ENCODE measurements at places on chromosomes 11 and 22.

- DNase-seq, result peak; percentile 67
These were observed 58.2 kb downstream of the COMMD9 start for GRCh38 chr11:36230779-36231699.

GRCh38 chr11:120153221-120153620 lies 15.3 kb upstream of the TRIM29 start:
- no peak for DNase-seq

DNA sequence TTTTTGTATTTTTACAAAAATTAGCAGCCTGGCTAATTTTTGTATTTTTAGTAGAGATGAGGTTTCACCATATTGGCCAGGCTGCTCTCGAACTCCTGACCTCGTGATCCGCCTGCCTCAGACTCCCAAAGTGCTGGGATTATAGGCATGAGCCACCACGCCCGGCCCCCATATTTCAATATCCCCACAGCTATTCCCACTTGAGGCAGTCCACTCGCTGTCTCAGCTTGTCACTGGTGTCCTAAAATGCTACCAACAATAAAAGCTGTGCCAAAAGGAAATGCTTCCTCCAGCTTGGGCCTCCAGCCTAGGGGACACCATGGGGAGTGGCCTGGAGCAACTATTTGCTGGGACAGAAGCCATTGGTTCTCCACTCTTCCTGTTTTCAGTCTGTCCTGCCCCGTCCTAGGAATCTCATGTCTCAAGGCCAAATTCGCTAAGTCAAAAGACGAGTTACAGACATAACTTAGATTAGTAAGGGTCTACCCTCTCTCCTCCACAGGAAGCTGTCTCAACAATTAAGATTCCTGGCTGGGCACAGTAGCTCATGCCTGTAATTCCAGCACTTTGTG lies 7.3 kb upstream of the SPINDOC start:
- no peak for DNase-seq

GRCh38 chr11:71955898-71956456 lies 27.1 kb downstream of the RNF121 start:
- no peak for DNase-seq

DNA sequence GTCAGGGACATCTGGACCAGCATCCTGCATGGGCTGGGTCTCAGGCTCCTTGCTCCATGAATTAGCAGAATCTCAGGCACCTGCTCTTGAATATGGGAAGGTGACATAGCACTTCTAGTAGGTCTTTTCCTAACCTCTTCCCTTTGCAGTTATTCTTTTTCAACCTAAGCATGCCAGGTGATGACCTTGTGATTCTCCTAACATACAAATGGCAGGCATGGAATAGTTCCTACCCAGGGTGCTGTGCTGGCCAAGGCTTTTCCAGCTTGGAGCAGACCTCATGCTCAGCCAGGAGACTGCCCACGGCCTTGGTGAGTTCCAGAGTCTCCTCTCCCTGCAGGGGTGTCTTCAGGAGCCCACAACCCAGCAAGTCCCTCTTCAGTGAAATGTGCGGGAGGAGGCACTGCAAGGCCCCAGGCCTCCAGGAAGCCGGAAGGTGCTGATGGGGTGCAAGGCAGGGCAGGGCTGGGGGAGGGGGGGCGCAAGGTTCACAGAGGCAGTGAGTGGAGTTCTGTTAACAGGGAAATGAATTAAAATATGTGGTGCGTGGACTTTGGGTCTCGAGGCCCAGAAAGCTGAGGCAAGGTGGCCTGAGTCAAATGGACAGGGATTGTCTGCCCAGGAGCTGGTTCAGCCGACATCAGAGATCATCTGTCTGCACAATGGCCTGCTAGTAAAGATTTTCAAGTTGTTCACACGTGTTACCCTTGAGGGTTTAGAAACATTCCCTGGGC lies 75.9 kb upstream of the SEPTIN5 start:
- DNase-seq, result no peak

GRCh38 chr11:72724851-72725723 lies 27.1 kb downstream of the ARAP1 start:
- DNase-seq, result peak; percentile 58

- no peak for DNase-seq
These were observed 103.2 kb upstream of the GALNT18 start for GRCh38 chr11:11724994-11725393.

- DNase-seq, result no peak
These were observed 55.1 kb upstream of the SCUBE2 start for GRCh38 chr11:9146477-9146876.

DNA sequence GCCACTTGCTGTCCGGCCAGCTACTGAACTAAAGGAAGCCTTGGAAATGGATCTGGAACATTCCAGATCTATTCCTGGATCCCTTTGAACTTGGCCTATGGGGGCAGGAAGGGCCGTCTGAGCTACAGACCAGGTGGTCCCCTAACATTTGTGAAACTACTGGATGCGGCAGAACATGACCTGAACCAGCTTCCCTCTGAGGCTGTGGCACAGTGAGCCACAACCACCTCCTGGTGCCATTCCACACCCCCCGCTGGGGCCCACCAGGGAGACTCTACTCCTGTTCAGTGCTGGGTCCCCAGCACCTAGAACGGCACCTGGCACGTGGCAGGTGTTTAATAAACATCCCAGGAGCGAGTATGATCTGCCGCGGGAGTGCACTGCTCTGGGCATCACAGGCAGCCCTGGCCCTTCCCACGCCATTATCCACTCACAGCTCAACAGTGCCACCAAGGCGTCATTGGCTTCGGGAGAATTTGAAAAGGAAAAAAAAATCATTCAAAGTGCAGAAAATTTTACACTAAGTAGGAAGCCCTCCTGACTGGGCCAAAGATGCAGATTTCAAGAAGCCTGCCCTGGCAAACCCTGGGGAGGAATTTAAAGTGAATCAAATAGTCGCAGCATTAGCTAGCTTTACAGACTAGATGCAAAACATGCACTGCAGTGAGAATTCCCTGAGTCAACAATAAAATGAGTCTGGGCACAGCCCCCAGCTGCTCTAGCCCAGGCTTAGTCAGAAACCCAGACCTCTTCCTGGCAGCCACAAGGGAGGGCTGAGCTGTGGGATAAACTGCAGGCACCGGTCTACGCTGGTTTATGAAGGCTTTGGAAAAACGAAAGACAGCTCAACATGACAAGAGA lies 14.3 kb upstream of the EFCAB6 start:
- DNase-seq, result peak; percentile 77

GRCh38 chr22:19951346-19951745 lies 9.7 kb upstream of the TXNRD2 start:
- no peak for DNase-seq

GRCh38 chr22:19974268-19974861 lies 32.7 kb upstream of the TXNRD2 start:
- DNase-seq, result peak; percentile 69

- no peak for DNase-seq
These were observed 48.4 kb upstream of the DBX1 start for GRCh38 chr11:20208622-20209111.

DNA sequence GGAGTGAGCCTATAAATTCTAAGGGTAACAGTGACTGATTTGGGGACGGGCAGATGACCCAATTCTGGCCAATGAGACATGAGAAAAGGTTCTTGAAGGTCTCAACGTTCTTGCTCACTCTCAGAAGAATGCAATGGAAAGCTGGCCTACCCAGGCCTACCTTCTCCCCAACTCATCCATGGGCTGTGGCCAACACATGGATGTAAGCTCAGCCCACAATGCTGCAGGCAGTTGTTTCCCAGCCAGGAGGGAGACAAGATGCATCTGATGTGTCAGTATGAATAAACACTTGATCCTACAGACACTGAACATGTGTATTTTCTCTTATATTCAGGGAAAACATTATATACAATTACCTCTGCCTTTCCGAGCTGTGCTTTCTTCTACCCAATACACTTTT lies 24.4 kb downstream of the PI4KA start:
- no peak for DNase-seq

DNA sequence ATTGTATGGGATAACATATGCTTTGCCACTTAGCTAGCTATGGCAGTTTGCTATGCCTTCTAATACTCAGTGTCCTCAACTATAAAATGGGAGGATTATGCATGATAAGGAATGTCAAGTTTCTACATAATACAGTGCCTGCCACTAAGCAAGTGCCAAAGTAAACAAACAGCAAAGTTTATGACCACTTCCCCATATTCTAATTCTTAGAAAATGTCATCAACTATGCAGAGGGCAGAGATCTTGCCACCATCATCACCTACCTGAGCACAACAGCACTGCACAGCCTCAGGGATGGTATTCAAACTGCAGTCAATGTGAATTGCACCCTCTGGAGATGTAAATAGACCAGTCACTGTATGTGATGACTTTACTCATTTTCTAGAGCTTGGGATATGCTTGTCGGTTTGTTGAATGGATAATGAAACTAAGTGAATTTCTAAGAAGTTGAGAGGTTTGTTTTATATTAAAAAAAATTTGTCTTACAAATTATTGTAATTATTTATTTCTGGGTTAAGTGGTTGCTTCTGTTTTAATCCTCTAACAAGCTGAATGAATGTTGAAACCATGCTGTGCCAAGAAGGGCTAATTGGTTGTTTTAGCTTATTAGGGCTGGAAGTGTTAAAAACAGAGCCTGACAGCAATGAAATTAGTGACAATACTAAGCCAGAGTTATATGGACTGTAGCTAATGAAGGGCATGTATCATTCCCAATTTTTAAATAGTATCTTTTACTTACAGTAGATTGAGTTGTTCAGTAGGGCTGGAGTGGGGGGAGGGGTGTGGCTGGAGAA lies 398.4 kb downstream of the CNTN5 start:
- DNase-seq, result no peak

- DNase-seq, result no peak
These were observed 661.4 kb downstream of the CNTN5 start for GRCh38 chr11:99682171-99682570.

- peak; percentile 70 for DNase-seq
These were observed 31.6 kb upstream of the ARHGAP32 start for GRCh38 chr11:129223701-129224149.
